ENCODE measurements at places on chromosomes 7 and 10.

DNA sequence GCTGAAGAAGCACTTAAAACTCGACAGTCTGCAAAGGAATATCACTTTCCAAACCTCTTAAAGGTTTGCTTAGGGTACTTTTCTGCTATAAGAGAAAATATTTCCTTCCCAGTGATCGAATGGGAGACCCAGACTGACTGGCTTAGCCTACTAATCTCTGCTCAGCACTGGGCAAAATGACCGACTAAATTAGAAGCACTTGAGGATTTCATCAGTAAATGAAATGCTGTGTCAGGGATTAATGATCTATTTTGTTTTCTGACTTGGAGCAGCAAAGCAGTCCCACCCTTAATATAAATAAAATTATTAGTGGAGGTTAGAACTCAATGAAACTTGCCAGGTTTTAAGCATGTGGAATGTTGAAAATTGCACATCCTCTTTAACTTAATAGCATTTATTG lies 411.6 kb downstream of the NEBL start:
- no peak for DNase-seq

GRCh38 chr10:113187063-113187777 lies 237.2 kb downstream of the TCF7L2 start:
- DNase-seq = peak; percentile 75

- DNase-seq = no peak
These were observed 970.9 kb upstream of the AUTS2 start for GRCh38 chr7:68627247-68627864.

DNA sequence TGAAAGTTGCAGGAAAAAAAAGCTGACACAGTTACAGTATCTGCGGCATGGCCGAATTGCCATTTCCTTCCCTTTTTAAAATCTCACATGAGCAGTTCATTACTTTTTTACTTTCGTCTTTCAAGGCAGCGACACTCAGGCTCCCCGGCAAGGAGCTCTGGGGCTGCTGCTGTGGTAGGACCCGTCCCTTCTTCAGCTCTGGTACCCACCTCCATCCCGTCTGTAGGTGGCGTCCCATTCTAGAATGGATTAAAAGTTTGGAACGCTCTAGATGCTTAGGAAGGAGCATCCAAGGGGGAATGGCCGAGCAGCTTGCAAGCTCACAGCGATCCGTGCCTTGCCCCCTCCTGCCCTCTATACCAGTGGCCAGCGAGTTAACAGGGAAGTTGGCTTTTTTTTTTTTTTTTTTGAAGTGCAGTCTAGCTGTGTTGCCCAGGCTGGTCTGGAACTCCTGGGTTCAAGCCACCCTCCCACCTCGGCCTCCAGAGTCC lies 22.8 kb upstream of the TTYH3 start:
- DNase-seq = no peak

Data from left lung (tissue), 14 donors.